IgD-negative memory B cell (primary cell): ENCODE measurements at places on chromosomes 5 and 9. TPM values are rescaled to one million over a fixed set of nuclear protein-coding genes. Genes with fewer than 3 reads are reported as not detected.

LRRC19 gene
- polyA plus RNA-seq, result not detected

GARIN3 gene
- not detected for polyA plus RNA-seq

FOXD4L3 gene
- not detected for polyA plus RNA-seq

CACFD1 gene
- polyA plus RNA-seq, result 15.9 TPM

ADAMTS13 gene
- polyA plus RNA-seq, result 0.35 TPM
